ENCODE measurements at places on chromosomes 5 and 9.

- DNase-seq, result no peak
These were observed 6.8 kb downstream of the FAM219A start for GRCh38 chr9:34451545-34451944.

- DNase-seq, result no peak
These were observed 152.3 kb downstream of the SNX18 start for GRCh38 chr5:54669845-54670244.

DNA sequence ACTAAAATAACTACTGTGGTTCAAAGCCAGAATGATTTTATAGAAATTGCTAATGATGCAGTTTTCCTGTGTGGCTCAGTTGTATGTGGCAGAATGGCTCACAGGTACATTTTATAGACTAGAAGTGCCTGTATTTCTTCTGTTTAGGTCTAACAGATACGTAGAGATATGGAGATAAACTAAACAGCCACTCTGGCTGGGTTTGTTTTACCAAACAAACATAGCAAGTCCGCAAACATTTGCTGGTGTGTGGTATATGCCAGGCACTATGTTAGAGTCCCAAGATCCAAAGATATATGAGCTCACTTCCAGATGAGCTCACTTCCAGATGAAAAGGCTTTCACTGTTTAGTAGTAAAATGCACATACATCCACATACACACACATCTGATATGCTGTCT is 24.4 kb downstream of the ADRB2 start:
- DNase-seq, result no peak

- no peak for DNase-seq
These were observed 662.2 kb upstream of the ZNF608 start for GRCh38 chr5:125408448-125409233.

GRCh38 chr5:7325975-7326913 is 69.7 kb upstream of the ADCY2 start:
- DNase-seq, result no peak
